ENCODE measurements at places on chromosomes 2 and 18.

DNA sequence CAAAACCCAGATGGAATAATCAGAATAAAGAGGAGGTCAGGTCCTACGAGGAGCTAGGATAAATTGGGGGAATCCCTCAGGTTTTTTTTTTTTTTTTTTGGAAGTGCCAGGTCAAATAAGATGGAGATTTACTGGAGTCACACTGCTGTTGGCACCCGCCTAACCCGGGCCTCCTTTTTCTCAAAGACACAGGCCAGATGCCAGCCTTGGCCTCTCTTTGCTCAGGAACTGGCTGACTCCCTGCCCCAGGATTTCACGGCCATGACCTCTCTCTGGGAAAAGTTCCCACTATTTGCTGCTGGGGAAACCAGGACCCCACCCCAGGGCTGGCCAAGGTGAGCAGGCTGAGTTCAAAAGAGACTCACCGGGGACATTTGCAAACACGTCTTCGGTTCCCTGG is 2.5 kb downstream of the CD8A start:
- no peak for DNase-seq

DNA sequence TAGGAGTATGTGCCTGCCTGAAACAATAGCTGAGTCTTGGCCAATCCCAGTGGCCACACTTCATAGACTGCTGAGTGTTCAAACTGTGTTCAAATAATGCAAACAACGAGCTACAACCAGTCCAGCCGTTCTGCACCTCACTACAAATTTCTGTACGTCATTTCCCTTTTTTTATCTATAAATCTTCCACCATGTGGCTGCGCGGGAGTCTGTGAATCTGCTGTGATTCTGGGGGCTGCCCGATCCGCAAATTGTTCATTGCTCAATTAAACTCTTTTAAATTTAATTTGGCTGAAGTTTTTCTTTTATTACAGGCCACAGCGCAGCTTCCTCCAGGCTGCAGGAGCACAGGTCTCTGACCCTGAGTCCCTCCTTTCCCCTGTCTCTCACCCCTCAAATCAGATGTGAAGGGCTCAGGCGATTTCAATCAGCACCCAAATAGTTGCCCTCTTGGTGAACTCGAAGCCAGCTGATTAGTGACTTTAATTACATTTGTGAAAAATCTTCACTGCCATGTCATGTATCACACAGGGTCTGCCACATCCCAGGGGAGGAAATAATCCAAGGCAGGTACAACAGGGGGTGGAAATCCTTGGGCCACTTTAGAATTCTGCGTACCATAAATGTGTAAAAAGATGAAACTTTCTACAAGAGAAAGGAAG is 145.6 kb downstream of the NDUFA10 start:
- DNase-seq: peak; percentile 2

GRCh38 chr2:122514451-122514996 is 759.1 kb downstream of the TSN start:
- DNase-seq: no peak

GRCh38 chr18:27404855-27405254 is 219.7 kb upstream of the CHST9 start:
- DNase-seq: no peak

GRCh38 chr2:190881084-190881597 is 520 bp downstream of the GLS start:
- no peak for DNase-seq

GRCh38 chr18:66159451-66159850 is 408.6 kb downstream of the CDH7 start:
- no peak for DNase-seq

- DNase-seq: no peak
Observed at GRCh38 chr2:43894743-43895142, 56.0 kb downstream of the ABCG8 start.

DNA sequence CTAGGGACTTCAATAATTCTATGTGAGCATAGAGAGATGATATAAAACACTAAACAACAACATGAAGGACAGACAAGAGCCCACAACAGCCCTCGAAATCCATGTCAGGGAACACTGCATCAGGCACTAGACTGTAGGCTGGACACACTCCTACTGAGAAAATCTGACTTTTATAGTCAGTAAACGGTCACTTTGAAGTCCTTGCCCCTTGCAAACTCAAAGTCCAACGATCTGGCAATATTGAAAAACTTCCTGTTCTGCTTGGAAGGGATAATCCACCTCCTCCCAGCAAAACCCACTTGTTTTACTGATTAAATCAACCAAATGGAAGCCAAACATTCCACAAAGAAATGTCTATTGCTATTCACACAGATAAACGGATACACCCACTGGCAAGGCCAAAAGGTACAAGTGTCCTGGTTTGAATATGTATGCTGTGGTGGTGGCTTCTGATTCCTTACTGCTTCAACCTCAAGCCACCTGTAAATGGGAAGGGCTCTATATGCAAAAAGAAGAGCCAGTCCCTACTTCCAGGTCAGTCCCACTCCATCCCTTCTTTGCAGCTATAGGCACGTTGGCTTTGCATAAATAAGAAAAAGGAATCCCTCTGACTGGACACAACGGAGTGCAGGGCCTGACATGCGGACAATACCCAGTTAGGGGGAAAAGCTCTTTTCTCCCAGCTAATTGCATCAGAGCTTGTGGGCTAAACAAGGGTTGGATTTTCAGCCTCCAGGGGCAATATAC is 56.6 kb downstream of the STK39 start:
- no peak for DNase-seq

- no peak for DNase-seq
Observed at GRCh38 chr2:28475088-28475595, 20.7 kb upstream of the PLB1 start.

Measured in DND-41 (cell line).